Colonic mucosa (tissue), 4 donors: ENCODE measurements at places on chromosomes 5 and 9.

DNA sequence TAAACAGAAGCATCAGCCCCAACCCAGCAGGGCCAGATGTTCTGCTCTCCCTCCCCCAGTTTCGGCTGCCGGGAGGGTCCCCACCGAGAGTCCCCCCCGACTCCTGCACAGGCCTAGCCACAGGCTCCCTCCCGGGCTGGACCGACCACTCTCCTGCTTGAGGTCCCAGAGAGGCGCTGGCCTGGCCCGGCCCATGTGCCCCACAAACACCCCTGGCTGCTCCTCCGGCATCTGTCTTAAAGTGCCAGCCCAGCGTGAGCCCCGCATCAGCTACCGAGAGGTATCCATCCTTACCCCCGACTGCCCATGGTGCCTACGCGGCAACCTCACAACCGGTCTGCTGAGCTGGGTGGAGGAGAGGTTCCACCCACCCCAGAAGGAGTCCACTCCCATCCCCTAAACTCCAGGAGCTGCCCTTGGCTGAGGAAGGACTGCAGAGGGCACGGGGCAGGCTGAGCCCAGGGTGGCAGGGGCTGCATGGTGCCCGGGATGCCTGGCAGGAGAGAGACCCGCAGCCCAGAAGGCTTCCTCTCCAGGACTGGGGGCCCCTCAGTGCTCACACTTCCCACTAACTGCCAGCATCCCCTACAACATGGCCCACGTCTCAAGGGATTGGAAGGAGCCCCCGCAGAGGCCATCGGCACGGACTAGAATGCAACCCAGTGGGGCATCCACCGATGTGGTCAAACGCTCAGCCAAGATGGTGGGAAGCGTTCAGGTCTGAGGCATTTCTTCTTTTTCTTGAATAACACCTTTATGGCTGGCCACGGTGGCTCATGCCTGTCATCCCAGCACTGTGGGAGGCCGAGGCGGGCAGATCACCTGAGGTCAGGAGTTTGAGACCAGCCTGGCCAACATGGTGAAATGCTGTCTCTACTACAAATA is 15.6 kb upstream of the EGFL7 start:
- H3K27ac ChIP-seq, result no peak overlapping the region
- H3K4me1 ChIP-seq, result peaks cover 12% of the 10 kb centered on the region
- no peaks in the 10 kb centered on the region for H3K36me3 ChIP-seq
- H3K4me3 ChIP-seq, result no peak overlapping the region
- no peak for DNase-seq

GRCh38 chr9:130333041-130333711 is 67.6 kb downstream of the HMCN2 start:
- no peaks in the 10 kb centered on the region for H3K27me3 ChIP-seq
- H3K36me3 ChIP-seq, result no peaks in the 10 kb centered on the region
- peak overlapping the region; percentile 32 for H3K27ac ChIP-seq
- no peak for DNase-seq

DNA sequence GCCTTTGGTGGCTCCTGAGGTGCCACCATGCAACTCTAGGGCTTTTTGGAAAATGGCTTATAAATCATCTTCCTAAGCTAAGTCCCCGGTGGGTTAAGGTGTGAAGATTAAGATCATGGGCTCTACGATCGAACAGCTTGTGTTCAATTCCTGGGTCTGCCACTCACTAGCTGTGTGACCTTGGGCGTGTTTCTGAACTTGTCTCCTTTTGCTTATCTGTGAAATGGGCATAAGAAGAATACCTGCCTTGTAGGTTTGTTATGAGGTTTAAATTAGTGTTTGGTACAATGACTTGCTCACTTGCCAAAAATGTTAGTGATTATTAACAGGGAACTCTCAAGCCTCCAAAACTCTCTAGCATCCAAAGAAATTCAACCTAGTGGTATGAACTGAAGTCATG is 119.2 kb upstream of the PITX1 start:
- no peaks in the 10 kb centered on the region for H3K4me1 ChIP-seq
- no peak overlapping the region for H3K27ac ChIP-seq
- no peak overlapping the region for H3K4me3 ChIP-seq
- DNase-seq, result no peak
- no peaks in the 10 kb centered on the region for H3K36me3 ChIP-seq
- H3K27me3 ChIP-seq, result no peaks in the 10 kb centered on the region

- no peak overlapping the region for H3K4me3 ChIP-seq
- H3K27ac ChIP-seq, result no peak overlapping the region
- H3K36me3 ChIP-seq, result no peaks in the 10 kb centered on the region
- H3K27me3 ChIP-seq, result no peaks in the 10 kb centered on the region
- H3K4me1 ChIP-seq, result no peaks in the 10 kb centered on the region
Measured at GRCh38 chr5:180179442-180180420, 29.3 kb downstream of the RASGEF1C start.

- no peaks in the 10 kb centered on the region for H3K36me3 ChIP-seq
- no peaks in the 10 kb centered on the region for H3K4me1 ChIP-seq
- no peak overlapping the region for H3K4me3 ChIP-seq
- no peaks in the 10 kb centered on the region for H3K27me3 ChIP-seq
- no peak overlapping the region for H3K27ac ChIP-seq
Measured at GRCh38 chr9:137214620-137215019, 7.4 kb downstream of the RNF208 start.

DNA sequence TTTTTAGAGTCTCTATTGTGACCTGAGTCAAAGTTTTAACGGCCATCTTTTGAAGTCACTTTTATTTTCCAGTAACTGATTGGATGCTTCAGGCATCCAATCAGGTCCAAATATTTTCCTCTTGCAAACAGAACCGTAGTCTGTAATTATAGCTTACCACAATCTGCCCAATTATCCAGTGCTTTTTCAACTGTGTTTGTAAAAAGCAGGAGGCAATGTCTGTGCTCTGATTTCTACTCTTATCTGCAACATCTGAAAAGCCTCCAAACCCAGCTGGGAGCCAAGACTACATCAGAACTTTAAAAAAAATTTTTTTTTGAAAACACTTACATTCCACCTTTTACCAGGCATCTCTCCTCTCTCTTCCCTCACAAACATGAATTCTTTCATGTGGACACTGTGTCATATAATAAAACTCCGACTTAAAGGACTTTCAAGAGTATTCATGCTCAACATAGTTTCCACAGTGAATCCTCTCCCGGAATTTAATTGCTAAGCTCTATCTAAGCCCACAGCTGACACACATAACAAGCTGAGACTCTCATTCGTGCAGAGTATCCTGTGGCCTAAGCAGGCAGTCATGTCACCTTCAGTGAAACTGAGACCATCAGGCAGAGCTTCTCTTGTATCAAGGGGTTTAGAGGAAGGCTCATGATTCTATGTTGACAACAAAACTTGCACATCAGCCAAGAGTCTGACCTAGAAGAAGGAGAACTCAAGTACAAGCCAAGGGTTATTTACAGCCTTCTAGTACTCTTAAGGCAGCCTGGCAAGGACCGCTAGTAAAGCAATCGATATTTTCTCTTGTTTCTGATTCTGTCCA is 272.7 kb downstream of the TLE1 start:
- no peak for DNase-seq
- H3K36me3 ChIP-seq, result no peaks in the 10 kb centered on the region
- H3K27me3 ChIP-seq, result no peaks in the 10 kb centered on the region
